ENCODE measurements at places on chromosomes 2 and 18.

- DNase-seq = no peak
Measured at GRCh38 chr2:185780890-185781289, 42.3 kb downstream of the FSIP2 start.

GRCh38 chr2:123659120-123659519, 366.0 kb upstream of the CNTNAP5 start:
- DNase-seq = no peak

DNA sequence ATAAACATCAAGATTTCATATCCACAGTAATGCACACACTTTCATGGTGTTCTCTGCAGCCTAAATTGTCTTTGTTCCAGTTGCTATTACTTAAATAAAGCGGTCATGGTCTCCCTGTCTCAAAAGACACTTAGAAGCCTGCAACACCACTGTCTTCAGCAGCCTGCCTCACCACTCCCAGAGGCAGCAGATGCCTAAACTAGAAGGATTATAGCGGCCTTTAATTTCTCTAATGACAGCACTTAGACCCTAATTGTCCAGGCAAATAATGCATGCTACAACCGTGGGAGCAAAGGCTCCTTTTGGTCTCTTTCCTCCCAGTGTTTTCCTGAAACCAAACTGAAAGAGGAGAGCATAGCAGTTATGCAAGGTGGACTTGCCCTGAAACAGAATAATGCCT, 248.8 kb upstream of the SLC39A10 start:
- DNase-seq = no peak

GRCh38 chr2:128395640-128396499, 77.2 kb upstream of the HS6ST1 start:
- DNase-seq = no peak

GRCh38 chr18:58592223-58593214, 36.4 kb downstream of the ALPK2 start:
- DNase-seq = peak; percentile 61

DNA sequence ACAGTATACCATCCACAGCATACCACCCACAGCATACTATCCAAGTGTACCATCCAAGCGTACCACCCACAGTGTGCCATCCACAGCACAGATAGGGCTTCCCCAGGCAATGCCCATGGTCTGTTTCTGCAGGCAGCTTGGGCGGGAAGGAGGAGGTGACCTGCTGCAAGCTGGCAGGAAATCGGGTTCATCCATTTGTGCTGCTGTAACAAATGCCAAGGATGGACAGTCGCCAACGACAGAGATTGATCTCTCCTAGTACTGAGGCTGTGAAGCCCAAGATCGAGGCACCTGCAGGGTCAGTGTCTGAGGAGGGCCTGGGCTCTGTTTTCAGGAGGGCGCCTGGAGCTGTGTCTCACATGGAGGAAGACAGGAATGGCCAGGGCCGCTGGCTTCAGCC, 93.6 kb upstream of the SNTG2 start:
- DNase-seq = no peak
